ENCODE measurements at places on chromosomes 1 and 21.

DNA sequence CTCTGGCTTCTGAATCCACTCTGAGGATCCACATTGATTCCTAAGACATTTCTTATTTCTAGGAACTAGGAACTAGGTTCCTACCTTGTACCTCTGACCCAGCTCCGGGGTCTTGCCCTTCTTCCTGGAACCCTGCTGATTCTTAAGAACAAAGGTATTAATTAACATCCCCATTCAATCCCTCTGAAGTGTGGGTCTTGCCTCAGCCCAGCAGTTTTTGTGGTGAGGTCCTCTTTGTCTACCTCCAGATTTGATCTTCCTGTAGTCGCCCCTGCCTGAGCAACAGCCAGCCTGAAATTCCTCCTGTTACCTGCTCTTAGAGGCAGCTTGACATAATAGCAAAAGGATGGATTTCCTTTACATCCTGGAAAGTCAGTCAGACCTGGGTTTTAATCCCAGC lies 46.7 kb upstream of the CAMK1G start:
- DNase-seq: no peak

GRCh38 chr1:181313466-181313865 lies 169.9 kb upstream of the CACNA1E start:
- DNase-seq: no peak

GRCh38 chr1:68331117-68331865 lies 99.0 kb upstream of the WLS start:
- DNase-seq: no peak

DNA sequence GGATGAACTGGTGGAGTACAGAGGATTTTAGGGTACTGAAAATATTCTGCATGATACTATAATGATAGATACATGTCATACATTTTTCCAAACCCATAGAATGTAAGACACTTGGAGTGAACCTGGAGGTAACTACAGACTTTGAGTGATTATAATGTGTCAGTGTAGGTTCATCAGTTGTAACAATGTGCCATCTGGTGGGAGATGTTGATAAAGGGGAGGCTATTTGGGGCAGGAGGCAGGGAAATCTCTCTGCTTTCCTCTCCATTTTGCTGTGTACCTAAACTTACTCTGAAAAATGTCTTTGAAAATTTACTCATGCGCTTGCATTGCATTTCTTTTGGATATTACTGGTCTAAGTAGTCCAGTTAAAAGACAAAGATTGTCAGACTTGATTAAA lies 35.2 kb downstream of the PTBP2 start:
- DNase-seq: no peak

DNA sequence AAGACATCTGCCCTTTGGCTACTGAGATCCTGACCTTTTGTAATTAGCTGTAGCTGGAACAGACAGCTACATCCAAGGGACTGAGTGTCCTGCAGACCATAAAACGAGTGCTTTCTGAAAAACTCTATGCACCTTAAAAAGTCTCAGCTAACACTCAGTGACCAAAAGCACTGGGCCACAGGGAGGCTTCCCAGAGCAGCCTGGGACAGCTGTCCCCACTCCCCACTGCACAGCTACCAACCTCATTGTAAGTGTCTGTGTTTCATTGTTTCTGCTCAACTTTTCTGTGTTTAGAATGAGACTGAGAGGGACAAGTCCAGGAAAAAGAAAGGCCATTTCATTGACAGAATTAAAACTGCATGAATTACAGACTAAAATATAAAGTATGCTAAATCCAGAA lies 80.7 kb downstream of the SMYD2 start:
- no peak for DNase-seq

DNA sequence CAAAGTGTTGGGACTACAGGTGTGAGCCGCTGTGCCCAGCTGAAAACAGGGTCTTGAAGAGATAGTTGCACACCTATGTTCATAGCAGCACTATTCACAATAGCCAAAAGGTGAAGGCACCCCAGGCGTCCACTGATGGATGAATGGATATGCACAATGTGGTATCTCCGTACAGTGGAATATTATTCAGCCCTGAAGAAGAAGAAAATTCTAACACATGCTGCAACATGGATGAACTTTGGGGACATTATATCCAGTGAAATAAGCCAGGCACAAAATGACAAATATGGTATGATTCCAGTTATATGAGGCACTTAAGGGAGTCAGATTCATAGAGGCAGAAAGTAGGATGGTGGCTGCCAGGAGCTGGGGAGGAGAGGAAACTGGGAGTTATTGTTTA lies 137.6 kb upstream of the WNT4 start:
- no peak for DNase-seq

DNA sequence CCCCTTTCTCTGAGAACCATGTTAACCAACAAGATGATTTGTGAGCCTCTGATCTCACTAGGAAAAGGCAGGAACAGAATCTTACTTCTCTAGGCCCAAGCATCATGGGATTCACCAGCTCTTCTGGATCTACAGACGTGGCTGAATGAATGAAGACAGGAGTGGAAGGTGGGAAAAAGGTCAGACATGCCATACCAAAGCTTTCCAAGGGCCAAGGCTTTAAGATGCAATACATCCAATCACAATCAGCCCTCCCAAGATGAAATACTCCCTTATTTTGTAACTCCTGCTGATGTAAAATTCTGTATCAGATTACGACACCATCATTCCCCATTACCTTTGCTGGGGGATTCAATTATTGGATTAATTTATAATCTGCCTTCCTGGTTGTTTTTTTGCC lies 80.9 kb downstream of the SSBP3 start:
- DNase-seq: no peak

- no peak for DNase-seq
These were observed 204.1 kb upstream of the PTGFR start for GRCh38 chr1:78286686-78287085.

DNA sequence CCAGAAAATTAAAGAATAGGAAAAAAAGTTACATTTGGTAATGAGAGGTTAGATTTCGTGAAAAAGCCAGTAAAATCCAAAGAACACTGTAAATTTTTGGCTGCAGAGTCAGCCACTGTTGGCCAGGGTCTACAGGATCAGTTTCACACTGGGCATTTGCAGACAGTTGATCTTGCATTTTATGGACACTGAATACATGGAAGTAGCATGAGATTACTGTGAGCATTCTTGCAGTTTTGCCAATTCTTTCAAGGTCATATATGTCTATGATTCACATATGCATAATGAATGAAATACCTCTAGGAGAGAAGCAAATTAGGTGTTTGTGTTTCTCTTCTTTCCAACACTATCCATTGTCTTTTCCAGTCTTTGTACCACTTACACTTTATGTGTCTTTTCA lies 200.8 kb upstream of the DPYD start:
- DNase-seq: no peak

DNA sequence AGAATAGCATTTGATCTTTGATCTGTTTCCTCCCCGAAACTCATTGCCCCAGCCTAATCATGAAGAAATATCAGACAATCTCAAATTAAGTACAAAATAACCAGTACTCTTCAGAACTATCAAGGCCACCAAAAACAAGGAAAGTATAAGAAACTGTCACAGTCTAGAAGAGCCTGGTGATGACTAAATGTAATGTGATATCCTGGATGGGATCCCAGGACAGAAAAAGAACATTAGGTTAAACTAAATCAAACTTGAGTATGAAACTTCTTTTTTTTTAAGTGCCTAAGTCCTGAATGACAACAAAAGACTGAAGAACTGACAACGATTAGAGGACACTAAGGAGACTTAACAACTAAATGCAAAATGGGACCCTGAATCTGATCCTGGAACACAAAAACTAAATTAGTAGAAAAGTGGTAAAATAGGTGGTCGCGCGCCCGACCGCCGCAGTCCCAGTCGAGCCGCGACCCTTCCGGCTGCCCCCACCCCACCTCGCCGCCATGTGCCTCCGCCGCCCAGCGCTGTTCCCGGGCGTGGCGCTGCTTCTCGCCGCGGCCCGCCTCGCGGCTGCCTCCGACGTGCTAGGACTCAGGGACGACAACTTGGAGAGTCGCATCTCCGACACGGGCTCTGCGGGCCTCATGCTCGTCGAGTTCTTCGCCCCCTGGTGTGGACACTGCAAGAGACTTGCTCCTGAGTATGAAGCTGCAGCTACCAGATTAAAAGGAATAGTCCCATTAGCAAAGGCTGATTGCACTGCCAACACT lies 5.5 kb upstream of the PRKAB2 start:
- DNase-seq: no peak

DNA sequence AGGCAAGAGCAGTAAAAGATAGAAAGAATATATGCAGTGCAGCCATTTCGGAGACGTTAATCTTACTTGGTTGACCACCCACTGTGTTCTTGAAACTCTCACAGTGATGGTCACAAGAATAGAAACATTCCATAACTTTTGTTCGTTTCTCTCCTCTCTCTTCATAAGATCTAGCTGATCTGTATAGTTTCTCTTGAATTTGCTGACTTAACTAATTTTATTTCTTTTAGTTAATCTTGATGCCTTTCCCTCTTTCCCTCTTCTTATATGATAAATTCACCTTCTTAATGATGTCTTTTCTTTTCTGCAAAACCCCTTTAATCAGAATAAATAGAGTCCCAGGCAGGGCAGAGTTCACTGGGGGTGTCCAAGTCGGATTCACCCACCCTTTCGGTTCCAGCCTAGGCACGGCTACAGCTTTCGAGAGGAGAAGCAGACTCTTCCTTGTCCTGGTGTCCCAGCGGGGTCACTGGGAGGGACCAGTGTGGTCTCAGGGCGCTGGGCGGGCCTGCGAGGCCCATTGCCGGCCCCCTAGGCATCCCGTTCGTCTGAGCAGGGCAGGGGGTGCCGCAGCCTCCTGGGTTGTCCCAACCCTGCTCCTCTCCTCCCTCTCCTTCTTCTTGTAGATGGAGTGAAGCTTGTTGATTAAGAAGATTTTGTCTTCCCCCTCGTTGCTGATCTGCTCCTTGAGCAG lies 39.8 kb downstream of the ZNF691 start:
- DNase-seq: no peak

- no peak for DNase-seq
These were observed 266.6 kb downstream of the KAZN start for GRCh38 chr1:14865106-14865505.
